ENCODE measurements at places on chromosomes 6 and 20. TPM values are rescaled to one million over a fixed set of nuclear protein-coding genes. Genes with fewer than 3 reads are reported as not detected.

PRL gene
- not detected for total RNA-seq

THEMIS gene
- not detected for total RNA-seq

GGTLC1 gene
- total RNA-seq, result not detected

PRSS16 gene
- total RNA-seq, result 20.2 TPM

RGL2 gene
- 58.1 TPM for total RNA-seq

TSBP1 gene
- not detected for total RNA-seq

HLA-DRA gene
- 4.1 TPM for total RNA-seq

TRIM15 gene
- total RNA-seq, result 0.48 TPM

FAM184A gene
- total RNA-seq, result 12.1 TPM

ADGRF5 gene
- total RNA-seq, result 0.06 TPM

APCDD1L gene
- total RNA-seq, result 3.2 TPM

GHRH gene
- not detected for total RNA-seq

ARMC12 gene
- total RNA-seq, result 0.78 TPM

KIAA0408 gene
- total RNA-seq, result 10.8 TPM

ADGRG6 gene
- total RNA-seq, result 4.2 TPM

BMP2 gene
- total RNA-seq, result 3.6 TPM

MICB gene
- 16.2 TPM for total RNA-seq

PNPLA1 gene
- not detected for total RNA-seq

GGT7 gene
- total RNA-seq, result 24.1 TPM

CYP39A1 gene
- total RNA-seq, result 2.4 TPM

DEFB127 gene
- total RNA-seq, result not detected

ADGRF4 gene
- total RNA-seq, result not detected

PPP1R18 gene
- total RNA-seq, result 23.6 TPM

DNAH8 gene
- not detected for total RNA-seq

C6orf132 gene
- 64.0 TPM for total RNA-seq
